Activated B cell treated with CpG ODN at 0.5 μM for 24 hours (primary cell): ENCODE measurements at places on chromosomes 3 and 15.
A peak's percentile ranks its signal among the peaks of the same experiment; 100 is the strongest.

DNA sequence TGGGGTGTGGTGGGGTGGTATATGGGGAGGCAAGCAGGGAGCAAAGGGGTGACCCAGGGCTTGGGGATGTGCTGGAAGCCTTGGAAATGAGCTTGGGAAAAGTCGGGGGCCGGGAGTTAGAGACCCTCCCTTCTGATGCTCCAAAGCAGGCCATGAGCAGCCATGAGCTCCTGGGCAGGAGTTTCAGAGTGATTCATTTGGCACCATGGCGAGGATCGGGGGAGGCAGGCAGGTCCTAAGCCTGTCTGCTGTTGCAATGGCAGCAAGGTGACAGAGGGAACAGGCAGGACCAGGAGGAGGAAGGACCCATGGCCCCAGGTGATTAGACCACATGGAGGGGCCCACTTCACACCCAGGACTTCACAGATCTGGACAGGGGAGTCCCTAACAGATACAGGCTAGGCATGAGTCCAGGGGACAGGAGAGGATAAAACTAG, 21.3 kb downstream of the RGMA start:
- DNase-seq = no peak

DNA sequence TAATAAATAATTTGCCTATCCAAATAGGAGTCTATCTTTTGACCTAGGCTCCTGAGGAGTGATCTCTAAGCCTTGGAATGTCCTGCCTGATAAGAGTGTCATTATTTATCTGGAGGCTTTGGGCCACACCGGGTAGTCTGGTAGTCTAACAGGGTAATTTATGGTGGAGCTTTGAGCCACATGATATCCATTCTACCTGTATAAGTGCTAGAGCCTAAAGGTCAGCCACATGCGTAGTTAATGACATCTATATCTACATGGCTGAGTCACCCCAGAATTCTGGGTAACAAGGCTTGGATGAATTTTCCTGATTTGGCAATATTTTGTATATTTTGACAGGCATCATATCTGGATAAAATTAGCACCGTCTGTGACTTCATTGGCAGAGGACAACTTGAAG, 681.4 kb downstream of the MCTP2 start:
- no peak for DNase-seq

GRCh38 chr3:46194868-46195553, 13.1 kb downstream of the CCR1 start:
- no peak for DNase-seq

- DNase-seq = peak; percentile 49
Observed at GRCh38 chr3:123027292-123028232, at the start of gene SEMA5B. TSS of gene SEMA5B (minus strand) at chr3:123027763. CDS start at chr3:122961263, 66,500 bp downstream.
